ENCODE measurements at places on chromosomes 16 and 17.

DNA sequence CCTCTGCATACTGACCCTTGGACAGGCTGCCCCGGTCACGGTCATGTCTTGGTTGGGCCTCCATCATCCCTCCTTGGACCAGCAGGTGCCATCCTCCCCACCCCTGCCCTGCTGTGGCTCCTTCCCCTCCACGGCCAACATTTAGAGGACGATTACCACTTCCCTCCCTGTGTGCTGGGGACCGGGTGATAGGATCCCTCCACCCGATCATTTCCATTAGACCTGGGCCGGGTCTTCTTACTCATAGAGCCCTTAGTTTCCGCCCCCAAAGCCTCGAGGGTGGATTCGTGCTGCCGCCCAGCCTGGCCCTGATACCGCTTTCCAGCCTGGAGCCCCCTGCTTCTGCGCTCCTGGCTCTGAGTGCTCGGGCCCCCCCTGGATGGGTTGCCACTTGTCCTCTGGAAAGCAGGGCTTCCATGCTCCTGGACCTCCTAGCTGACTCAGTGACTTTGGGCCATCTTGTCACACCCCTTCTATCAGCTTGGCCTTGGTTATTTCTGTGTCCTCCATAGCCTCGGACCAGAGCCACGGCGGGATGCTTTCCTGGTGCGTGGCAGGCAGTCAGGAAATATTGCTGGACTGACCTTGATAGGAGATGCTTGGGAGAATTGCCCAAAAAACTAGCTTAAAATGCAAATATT, 171.4 kb downstream of the SEC14L1 start:
- DNase-seq = no peak

GRCh38 chr17:38606646-38607611, 1.2 kb upstream of the SRCIN1 start:
- DNase-seq = no peak

GRCh38 chr16:77238593-77238992, 39.4 kb downstream of the SYCE1L start:
- DNase-seq = no peak

- no peak for DNase-seq
These were observed 8.6 kb downstream of the PDP2 start for GRCh38 chr16:66888647-66889615.

GRCh38 chr17:67359960-67360791, 6.2 kb downstream of the PSMD12 start:
- DNase-seq = no peak

DNA sequence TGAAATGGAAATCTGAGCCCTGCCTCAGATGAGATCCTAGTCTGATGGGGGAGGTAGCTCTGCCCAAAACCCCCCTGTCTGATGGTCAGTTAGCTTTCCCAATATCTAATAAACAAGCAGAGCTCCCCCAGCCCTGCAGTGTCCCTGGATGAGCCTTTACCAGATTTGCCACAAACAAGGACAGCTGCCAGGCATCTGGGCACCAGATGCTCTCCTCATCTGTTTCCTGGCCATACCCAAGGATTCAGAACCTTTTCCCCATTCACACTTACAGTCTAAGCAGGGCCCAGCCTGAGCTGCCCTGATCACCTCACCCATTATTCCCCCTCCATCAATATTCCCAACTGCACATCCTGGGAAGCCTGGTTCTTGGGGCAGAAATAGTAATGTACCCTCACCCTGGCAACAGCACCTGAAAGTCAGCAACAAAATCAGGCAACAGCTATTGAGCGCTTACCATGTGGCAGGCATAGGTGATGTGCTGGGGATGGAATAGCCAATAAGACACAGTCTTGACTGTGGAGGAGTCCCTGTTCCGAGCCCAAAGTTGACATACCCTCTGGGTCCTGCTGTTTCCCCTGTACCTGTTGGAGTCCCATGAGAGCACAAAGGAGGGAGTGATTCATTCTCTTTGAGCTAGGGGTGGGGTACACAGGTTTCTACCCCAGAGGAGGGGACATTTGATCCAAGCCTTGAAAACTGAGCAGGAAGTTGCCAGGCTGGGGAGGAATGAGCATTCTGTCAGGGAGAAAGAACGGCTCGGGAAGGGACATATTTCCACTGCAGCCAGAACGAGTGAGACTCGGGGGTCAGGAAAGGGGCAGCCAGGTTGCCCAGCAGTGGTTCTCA, 147.4 kb downstream of the TMEM132E start:
- no peak for DNase-seq

GRCh38 chr17:68184816-68185436, 62.9 kb upstream of the AMZ2 start:
- peak; percentile 47 for DNase-seq

DNA sequence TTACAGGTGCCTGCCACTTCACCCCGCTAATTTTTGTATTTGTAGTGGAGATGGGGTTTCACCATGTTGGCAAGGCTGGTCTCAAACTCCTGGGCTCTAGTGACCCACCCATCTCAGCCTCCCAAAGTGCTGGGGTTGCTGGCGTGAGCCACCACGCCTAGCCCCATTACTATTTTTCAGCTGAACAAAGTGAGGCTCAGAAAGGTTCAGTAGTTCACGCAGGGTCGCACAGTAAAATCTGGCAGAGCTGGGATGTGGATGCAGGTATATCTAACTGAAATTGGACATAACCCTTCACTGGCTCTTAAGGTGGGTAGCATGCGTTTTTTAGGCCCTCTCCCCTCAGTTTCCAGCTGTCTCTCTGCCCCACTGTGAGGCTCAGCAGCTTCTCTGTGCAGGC, 7.2 kb downstream of the AQP8 start:
- DNase-seq = no peak

- no peak for DNase-seq
These were observed 38.5 kb downstream of the MBTD1 start for GRCh38 chr17:51221322-51221721.

- DNase-seq = no peak
These were observed 1.5 kb downstream of the TNRC6C start for GRCh38 chr17:77959926-77960521.

DNA sequence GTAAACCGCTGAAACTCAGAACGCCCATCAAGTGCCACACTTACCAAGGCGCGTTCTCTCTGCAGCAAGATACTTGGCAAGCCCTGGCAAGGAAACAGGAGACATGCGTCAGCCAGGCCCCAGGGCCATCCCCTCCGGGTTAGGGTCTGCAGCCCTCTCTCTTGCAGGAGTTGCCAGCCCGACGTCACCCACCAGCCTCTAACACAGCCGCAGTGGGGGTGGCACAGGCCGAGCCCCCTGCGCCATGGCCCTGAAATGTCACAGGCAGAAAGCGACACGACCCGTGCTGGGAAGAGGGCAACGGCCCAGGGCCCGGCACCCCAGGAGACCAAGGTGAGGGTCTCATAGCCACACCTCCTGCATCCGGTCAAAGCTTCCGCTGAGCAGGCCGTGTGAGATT, 21.9 kb downstream of the ELAC2 start:
- no peak for DNase-seq

DNA sequence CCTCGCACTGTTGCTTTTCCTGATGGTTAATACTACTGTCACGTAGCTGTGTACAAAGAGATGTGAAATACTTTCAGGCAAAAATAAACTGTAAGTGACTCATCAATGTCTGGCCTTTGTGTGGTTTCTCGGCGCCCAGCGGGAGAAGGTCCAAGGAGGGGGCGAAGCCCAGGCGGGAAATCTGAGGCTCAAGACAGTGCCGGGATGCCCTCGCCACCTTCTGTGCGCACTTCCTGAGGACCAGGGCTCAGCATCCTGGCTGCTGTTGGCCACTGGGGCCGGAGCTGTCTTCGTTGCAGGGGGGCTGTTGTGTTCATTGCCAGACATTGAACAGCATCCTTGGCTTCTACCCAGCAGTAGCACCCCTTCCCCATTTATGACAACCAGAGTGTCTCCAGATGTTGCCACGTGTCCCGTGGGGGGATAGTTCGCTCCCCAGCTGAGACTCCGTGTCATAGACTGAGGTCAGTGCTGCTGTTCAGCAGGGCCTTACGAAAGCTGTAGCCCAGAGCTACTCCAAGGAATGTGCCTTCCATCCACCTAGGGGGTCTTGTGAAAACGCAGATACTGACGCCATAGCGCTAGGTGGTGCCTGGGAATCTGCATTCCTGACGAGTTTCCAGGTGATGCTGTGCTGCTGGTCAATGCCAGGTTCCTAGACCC, 67.3 kb upstream of the PLCG2 start:
- DNase-seq = no peak

GRCh38 chr17:13753154-13753553, 151.4 kb upstream of the HS3ST3A1 start:
- DNase-seq = no peak

GRCh38 chr16:17590711-17591654, 120.2 kb upstream of the XYLT1 start:
- DNase-seq = peak; percentile 50

DNA sequence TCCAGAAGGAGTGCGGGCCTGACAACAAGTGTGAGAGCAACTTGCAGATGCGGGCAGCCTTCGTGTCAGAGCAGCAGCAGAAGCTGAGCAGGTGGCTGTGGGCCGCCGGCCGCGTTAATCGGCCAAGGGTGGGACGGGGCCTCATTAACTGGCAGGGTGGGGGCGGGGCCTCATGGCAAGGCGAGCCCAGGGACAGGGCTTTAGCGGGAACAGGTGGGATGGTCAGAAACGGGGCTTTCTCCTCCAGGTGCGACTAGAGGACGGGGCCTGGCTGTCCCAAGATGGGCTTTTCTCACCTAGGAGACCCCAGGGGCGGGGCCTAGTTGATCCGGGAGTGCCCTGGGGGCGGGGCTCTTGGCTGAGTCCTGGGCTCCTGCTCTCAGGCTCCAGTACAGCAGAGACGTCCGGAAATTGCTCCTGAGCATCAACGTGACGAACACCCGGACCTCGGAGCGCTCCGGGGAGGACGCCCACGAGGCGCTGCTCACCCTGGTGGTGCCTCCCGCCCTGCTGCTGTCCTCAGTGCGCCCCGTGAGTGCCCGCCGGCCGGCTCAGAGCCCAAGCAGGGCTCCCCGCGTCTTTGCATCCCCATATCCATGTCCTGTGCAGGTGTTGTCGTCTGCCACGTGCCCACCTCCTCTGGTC, 18.4 kb upstream of the PDK2 start:
- DNase-seq = no peak

- no peak for DNase-seq
These were observed 628 bp upstream of the BLMH start for GRCh38 chr17:30292286-30292858.

DNA sequence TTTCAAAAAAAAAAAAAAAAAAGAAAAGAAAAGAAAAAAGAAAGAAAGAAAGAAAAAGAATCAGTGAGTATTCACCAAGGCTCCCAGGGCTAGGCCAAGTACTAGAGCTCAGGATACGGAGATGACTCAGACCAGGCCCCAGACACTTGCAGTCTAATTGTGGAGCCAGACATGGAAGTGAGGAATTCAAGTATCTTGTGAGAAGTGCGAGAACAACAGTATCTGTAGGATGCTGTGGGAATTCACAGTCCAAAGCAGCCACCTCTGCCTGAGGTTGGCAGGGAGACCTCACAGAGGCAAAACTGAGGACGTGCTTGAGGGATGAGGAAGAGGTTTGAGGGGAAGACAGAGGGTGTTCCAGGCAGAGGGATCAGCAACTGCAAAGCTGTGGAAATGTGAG, 14.0 kb upstream of the ALDOA start:
- DNase-seq = no peak

GRCh38 chr16:78796221-78796866, 696.9 kb downstream of the WWOX start:
- DNase-seq = no peak

GRCh38 chr16:4402439-4403132, 13.8 kb downstream of the CORO7 start:
- peak; percentile 24 for DNase-seq

DNA sequence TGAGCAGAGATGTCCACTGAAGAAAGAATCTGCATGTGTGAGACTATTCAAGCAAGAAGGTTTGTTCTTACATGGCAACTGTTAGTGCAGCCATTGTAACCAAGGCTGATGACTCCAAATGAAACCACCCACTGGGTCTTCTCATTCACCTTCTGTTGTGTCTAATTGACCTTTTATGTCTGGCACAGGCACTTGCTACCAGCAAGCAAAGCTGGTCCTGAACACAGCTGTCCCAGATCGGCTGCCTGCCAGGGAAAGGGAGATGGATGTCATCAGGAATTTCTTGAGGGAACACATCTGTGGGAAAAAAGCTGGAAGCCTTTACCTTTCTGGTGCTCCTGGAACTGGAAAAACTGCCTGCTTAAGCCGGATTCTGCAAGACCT, 3.6 kb downstream of the CDC6 start:
- DNase-seq = no peak
